ENCODE measurements at places on chromosomes 2 and 18.

GRCh38 chr18:26981360-26982082 lies 116.0 kb upstream of the AQP4 start:
- DNase-seq: no peak

- no peak for DNase-seq
Observed at GRCh38 chr2:129078548-129078947, 759.9 kb upstream of the HS6ST1 start.

- no peak for DNase-seq
Observed at GRCh38 chr18:34511435-34511834, 198.7 kb upstream of the DTNA start.

DNA sequence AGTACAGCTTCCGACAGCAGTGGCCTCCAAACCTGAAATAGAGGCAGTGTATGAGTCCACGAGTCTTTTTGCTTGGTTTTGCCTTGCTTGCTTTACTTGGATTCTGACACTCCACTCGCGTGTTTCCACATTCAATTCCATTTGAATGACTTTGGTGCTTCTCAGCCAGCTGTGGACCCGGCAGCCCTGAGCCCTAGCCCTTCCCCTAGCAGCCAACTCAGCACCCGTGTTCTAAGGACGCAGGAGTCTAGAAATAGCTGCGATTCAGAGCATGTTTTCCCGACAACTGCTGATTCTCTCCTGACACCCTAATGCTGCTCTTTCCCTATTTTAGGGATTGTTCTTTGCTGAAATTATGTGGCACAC lies 20.6 kb downstream of the LRRFIP1 start:
- no peak for DNase-seq

DNA sequence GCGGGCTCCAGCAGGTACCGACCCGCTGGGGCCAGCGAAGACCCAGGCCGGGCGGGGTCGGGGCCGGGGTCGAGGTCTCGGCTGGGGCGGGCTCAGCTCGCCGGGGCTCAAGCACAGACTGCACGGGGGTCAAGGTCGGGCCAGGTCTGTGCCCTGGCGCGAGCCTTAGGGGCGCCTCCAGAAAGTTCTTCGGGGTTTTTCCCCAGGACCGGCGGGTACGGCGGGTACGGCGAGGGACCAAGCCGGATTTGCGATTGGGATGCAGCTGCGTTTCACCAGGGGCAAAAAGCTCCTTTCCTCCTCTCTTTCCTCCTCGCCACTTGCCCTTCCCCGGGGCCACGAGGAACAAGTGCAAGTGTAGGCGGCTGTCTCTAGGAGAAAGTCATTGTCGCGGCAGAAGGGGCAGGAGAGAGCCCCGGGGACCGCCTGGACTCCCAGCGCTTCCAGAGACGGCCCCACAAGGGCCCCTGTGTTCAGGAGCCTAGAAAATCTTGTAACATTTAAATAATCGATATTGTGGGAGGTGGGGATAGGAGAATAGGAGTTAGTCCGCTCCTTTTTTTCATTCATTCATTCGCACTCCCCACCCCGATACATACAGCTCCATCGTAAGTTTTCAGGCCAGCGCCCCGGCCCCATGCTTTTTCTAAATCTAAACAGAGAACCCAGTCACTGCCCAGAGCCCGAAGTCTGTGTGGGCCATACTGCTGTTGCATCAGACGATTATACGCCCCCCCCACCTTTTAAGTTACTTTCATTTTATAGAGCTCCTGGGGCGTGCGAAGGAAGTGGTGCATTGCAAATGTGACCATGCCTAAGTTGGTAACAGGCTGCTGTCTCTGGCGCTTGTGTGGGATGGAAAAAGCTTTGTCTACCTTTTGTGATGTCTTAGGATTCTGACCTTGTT lies 679 bp downstream of the PMAIP1 start:
- peak; percentile 41 for DNase-seq

- no peak for DNase-seq
Observed at GRCh38 chr2:205427112-205427511, 255.2 kb upstream of the NRP2 start.

GRCh38 chr2:218003981-218004419 lies 1.2 kb upstream of the TNS1 start:
- DNase-seq: no peak

DNA sequence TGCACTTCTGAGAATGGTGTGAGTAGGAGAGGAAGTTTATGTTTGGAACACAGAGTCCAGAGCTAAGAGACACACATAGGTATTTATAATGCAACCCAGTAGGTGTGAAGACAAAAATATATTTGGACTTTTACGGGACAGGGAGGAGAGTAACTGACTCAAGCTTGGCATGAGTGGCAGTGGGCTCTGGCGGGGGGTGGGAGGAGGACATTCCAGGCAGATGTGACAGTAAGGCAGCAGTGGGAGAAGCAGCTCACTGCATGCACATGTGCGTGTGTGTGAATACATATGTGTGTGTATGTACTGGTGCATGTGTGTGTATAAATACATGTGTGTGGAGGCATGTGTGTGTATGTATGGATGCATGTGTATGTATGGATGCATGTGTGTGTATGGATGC lies 51.4 kb downstream of the DCDC2C start:
- DNase-seq: no peak

DNA sequence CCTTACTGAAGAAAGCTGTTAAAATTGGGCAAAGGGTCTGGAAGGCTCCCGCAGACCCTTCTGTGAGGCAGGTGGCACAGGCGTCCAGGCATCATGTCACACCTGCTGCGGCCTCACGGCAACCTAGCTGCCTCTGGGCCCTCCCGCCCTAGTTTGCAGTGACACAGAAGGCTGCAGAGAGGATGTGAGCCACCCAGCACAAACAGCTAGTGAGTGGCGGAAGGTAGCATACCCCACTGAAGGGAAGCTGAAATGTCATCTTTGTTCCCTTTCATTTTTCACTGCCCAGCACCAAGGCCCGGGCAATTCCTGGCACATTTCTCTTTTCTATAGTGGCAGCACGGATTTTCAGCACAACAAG lies 53.8 kb downstream of the TRAPPC12 start:
- DNase-seq: peak; percentile 67

- no peak for DNase-seq
Observed at GRCh38 chr2:161990741-161991140, 83.3 kb downstream of the DPP4 start.

GRCh38 chr18:21049306-21049705 lies 62.3 kb downstream of the ROCK1 start:
- no peak for DNase-seq

DNA sequence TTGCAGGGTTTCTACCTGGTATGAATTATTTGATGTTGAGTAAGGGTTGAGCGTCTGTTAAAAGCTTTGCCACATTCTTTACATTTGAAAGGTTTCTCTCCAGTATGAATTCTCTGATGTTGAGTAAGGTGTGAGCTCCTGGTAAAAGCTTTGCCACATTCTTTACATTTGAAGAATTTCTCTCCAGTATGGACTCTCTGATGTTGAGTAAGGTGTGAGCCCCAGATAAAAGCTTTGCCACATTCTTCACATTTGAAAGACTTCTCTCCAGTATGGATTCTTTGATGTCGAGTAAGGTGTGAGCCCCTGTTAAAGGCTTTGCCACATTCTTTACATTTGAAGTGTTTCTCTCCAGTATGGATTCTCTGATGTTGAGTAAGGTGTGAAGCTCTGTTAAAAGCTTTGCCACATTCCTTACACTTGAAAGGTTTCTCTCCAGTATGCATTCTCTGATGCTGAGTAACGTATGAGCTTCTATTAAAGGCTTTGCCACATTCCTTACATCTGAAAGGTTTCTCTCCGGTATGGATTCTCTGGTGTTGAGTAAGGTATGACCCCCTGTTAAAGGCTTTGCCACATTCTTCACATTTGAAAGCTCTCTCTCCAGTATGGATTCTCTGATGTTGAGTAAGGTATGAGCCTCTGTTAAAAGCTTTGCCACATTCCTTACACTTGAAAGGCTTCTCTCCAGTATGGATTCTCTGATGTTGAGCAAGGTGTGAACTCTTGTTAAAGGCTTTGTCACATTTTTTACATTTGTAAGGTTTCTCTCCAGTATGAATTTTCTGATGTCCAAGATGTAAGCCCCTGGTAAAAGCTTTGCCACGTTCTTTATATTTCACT lies 27.1 kb downstream of the ZNF519 start:
- DNase-seq: no peak

- no peak for DNase-seq
Observed at GRCh38 chr2:171824086-171824485, 70.0 kb downstream of the SLC25A12 start.

DNA sequence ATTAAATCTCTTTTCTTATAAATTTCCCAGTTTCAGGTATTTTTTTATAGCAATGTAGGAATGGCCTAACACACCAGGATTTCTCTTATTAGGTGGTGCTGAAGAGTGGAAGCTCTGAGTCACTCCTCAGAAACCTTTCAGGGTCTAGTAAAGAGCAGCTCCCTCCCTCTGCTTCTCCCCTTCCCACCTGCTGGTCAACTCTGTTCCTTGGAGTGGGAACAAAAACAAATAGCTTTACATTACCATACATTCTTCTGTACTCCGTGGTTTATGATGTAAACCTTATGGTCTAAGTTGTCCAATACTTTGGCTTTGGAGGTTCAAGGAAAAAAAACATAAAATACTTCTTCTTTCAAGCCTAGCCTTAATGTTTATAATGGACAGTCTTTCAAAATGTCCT lies 2.7 kb upstream of the IL1R1 start:
- no peak for DNase-seq

- DNase-seq: no peak
Observed at GRCh38 chr2:236833501-236834073, 252.1 kb upstream of the COPS8 start.

GRCh38 chr2:232659359-232659758 lies 26.0 kb downstream of the EFHD1 start:
- DNase-seq: no peak

DNA sequence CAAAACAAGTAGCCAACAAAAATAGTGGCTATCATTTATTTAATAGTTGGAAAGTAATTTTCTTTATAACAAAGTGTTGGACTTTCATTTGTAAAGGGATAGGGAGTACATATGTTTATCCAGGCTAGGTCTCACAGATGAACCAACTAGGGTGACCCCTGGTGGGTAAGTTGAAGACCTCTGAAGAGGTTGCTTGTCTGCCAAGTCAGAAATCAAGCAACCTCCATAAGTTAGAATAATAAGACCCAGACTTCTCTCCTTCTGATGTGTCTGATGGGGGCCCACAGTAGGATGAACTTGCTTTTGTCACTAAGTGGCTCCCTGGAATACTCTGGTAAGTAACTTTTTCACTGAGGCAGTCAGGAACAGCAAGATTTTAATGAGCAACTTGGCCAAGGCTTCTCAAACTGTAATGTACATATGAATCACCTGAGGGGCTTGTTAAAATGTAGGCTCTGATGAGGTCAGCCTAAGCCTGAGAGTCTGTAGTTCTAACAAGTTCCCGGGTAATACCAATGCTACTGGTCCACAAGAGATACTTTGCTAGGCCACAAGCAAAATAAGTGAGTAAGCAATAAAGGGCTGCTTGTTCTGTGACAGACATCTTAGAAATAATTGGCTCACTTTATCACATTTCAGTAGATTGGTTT lies 319.6 kb downstream of the PIK3C3 start:
- no peak for DNase-seq

GRCh38 chr2:216503159-216503629 lies 4.5 kb downstream of the RPL37A start:
- no peak for DNase-seq

DNA sequence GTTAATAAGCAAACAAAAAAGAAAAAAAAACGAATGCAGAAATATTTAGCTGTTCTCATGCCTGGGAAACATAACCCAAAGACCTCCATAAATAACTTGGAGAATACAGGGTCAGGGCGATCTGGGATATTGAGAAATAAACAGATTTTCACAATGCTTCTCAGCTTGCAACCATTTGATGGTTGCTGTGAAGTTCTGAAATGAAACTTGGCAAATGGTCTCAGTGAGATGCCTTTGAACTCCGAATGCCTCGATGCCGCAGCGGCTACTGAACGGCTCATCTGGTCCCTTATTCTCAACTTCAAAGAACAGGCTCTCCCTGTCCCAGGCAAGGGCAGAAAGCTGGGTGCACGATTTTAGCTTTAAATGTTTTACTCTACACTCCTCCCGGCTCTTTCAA lies 78.1 kb downstream of the ZNF516 start:
- no peak for DNase-seq

- no peak for DNase-seq
Observed at GRCh38 chr2:18741895-18742732, 152.7 kb upstream of the NT5C1B start.

GRCh38 chr2:136235546-136235945 lies 117.6 kb upstream of the CXCR4 start:
- DNase-seq: no peak

DNA sequence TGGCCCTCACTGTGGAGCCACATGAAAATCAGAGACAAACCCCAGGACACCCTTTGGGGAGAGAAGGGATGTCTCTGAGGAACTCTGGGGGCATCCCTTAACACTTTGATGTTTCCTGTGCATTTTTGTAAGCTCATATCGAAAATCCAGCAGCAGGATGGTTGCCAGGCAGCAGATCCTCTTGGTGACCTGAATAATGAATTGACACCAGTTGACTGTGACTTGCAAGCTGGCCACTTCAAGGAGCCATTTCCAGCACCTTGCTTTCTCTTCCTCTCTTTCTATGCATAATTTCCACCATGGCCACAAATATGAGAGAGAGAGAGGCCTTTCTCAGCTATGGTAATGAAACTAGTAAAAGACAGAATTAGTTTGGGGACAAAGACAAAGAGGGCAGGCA lies 91.7 kb downstream of the NRP2 start:
- DNase-seq: no peak

DNA sequence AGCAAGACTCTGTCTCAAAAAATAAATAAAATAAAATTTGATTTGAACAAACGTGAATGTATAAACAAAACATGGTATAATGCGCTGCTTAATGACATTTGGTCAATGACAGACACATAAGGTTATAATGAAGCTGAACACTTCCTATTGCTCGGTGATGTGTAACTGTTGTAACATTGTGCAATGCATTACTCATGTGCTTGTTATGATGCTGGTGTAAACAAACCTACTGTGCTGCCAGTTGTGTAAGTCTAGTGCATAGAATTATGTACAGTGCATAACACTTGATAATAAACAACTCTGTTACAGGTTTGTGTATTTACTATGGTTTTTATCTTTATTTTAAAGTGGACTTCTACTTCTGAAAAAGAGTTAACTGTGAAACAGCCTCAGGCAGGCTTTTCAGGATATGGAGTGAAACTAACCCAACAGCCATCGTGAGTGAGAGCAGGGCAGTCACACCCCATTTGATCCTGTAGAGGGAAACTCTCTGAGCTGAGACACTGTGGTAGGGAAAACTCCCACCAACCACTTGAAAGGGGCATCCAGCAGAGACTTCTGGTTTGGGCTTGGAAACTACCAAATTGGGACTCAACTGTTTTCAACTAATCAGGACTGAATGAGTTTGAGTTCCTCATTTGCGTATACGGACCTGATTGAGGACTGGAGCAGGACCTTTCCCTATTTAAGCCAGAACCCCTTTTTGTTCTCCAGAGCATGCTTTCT lies 8.7 kb upstream of the RPRD1A start:
- DNase-seq: peak; percentile 50

GRCh38 chr2:2886922-2887321 lies 490.7 kb downstream of the EIPR1 start:
- no peak for DNase-seq

- DNase-seq: no peak
Observed at GRCh38 chr2:1800716-1801388, 56.5 kb upstream of the PXDN start.

- DNase-seq: no peak
Observed at GRCh38 chr18:11327391-11328009, 178.1 kb upstream of the PIEZO2 start.
